ENCODE measurements at places on chromosomes 3 and 15. TPM values are rescaled to one million over a fixed set of nuclear protein-coding genes. Genes with fewer than 3 reads are reported as not detected.

The GOLGA6L7 gene
- total RNA-seq, result not detected

The CACNA2D3 gene
- total RNA-seq, result 11.2 TPM

The RASGRP1 gene
- total RNA-seq, result 20.4 TPM

The TMEM45A gene
- total RNA-seq, result 3.0 TPM

The IFT57 gene
- 55.7 TPM for total RNA-seq

The HHATL gene
- not detected for total RNA-seq

The DCLK3 gene
- 11.2 TPM for total RNA-seq

The GHRL gene
- total RNA-seq, result not detected

GRCh38 chr3:68943753-68944500 is 11.6 kb upstream of the TAFA4 start:
- no peak for DNase-seq

- no peak for DNase-seq
Measured at GRCh38 chr15:51030649-51031316, 63.9 kb downstream of the TNFAIP8L3 start.

DNA sequence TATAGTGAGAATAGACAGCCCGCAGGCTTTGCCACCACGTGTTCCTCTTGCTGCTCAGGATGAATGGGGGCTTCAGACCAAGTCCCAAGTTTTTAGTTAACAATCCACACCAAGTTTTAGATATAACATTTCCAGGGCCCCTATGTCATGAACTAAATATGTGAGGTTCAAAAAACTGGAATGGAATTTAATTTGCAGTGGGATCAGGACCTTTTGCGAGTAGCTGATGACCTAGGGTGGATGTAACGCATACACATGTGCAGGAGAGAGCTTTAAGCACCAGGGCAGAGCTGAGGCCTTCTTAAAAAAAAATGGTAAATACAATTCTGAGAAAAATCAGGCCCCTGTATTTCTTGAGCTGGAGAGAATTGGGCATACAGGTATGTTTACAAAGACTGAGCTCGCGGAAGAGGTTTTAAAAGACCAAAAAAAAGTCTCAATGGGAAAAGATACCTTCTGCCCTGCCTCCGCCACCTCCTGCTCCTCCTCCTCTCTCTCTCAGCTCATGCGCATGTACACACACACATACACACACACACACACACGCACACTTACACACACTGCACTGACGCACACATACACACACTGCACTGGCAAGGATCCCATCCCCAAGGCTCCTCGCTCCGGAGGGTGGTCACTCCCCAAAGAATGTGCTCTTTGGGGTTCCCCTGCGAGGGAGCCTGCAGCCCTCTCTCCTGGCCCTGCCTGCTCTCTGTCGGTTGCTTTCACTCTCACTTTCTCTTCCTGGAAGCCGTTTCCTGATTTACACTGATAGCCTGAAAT is 48.2 kb upstream of the IGF1R start:
- no peak for DNase-seq

- DNase-seq, result no peak
Measured at GRCh38 chr15:57949374-57949943, 116.1 kb downstream of the ALDH1A2 start.

- no peak for DNase-seq
Measured at GRCh38 chr3:13570391-13571194, 21.7 kb downstream of the FBLN2 start.

- no peak for DNase-seq
Measured at GRCh38 chr3:64459711-64460110, 228.1 kb downstream of the ADAMTS9 start.

- DNase-seq, result no peak
Measured at GRCh38 chr15:85578941-85579701, 198.7 kb downstream of the AKAP13 start.

DNA sequence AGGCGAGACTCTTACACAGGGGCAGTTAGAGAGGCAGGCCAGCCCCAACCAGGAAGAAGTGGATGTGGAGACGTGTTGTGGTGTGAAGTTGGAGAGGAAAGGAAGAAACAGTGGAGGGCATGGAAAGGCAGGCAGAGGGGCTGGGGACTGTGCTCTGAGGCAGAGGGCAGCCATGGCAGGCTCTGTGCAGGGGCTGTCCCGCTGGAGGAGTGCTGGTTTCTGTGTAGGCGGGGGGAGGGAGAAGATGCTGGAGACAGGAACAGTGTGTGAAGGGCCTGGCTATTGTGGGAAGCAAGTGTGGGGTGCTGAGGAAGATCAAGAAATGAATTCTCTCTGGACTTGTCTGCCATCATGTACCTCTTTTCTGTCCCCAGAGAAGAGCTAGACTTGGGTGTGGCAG is 21.0 kb downstream of the SNAPC5 start:
- DNase-seq, result peak; percentile 16

DNA sequence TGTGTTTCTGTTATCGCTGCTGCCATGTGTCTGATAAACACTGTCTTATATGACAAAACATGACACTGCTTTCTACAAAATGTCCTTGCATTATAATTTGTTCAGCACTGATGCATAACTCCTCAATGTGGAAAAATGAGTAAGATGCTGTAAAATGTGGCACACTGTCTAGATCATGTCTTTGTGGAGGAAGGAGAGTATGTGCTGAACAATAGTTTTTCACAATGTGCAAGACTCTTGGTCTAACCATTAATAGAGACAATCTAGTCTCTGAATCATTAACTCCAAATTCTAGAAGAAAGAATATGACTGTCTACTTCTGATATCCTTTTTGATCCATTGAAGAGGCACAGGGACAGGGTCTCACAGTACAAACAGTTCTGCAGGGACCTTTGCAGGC is 127.9 kb upstream of the RARB start:
- DNase-seq, result no peak

GRCh38 chr3:129665024-129665768 is 58.7 kb upstream of the PLXND1 start:
- DNase-seq, result no peak

- peak; percentile 20 for DNase-seq
Measured at GRCh38 chr3:192851821-192852372, 65.8 kb downstream of the MB21D2 start.

DNA sequence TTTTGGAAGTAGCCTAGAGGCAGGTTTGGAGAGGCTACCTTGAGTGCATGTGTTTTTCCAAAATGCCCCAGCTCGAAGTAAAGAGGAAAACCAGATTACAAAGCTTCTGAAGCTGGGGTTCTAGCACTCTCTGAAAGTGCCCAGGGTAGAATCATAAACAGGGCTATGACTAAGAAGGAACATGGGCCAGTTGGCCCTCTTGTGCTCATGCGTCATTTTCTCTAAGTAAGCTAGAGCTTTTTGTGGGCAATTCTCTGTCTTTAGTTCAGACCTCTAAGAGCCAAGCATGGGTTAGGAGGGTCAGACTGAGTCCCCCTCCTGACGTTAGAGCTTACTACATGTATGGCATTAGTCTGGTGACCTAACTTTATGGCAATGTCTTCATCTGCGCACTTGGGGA is 129.5 kb upstream of the UMPS start:
- no peak for DNase-seq

- DNase-seq, result no peak
Measured at GRCh38 chr15:61101543-61101942, 127.6 kb downstream of the RORA start.

DNA sequence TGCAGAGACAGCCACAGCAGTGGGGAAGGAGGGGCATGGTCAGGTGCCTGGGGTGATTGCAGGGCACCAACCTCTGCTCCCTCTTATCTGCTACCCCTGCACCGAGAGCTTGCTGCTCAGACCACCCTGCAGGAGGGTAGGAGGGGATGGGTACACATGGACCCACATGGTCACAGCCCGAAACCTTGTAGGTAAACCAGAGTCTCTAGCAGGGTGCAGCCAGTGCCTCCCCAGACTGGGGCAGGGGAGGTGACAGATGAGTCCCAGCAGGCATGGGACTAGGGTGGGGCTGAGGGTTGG is 49.2 kb downstream of the FAH start:
- no peak for DNase-seq

All from occipital lobe (tissue), 3 donors.